ENCODE measurements at places on chromosomes 2 and 18. TPM values are rescaled to one million over a fixed set of nuclear protein-coding genes. Genes with fewer than 3 reads are reported as not detected.

ASTL gene
- total RNA-seq, result not detected

ATP9B gene
- total RNA-seq, result 22.0 TPM

UGT1A4 gene
- not detected for total RNA-seq

AQP12A gene
- not detected for total RNA-seq

MALL gene
- total RNA-seq, result 8.8 TPM
